ENCODE measurements at places on chromosomes 4 and X.

DNA sequence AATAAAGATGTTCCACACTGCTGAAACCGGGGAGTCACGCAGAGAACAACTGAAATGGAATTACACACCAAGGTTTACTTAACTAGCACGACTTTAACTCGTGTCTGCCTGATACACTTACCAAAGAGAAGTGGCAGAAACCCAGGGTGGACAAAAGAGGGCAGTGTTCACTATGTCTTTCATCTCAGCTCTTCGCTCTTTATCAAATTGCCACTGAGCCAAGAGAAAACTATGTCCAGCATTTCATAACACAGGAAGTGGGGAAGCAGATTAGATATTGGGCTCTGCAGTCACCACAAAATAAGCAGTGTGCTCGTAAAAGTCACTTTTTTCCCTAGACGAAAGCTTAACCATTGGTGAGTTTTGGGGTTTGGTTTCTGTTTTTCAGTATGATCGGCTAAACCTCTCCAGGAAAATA is 155.7 kb downstream of the CHIC2 start:
- DNase-seq = peak; percentile 16

DNA sequence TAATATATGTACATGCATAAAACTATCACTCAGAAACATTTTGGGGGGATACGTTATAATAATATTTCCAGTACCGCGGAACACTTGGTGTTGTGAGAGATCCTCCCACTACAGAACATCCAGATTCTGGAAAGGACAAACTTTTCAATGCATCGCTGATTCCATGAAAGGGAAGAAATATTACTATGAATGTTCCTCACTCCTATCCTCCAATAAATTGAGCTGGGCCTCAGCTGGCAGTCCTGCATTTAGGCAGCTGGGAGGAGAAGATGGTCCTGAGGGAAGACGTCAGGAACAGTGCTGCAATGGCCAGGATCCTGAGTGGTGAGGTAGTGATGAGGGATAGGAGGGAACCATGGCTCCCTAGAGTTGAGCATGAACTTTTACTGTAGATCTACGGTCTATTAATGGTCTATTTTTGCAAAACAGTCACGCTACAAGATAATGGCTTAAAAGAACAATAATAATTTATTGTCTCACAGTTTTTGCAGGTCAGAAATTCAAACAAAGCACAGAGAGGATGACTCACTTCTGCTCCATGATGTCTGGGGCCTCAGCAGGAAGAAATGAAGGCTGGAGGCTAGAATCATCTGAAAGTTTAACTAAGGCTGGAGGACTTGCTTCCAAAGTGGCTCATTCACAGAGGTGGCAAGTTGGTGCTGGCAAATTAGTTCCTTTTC is 538.1 kb downstream of the STIM2 start:
- DNase-seq = no peak

- DNase-seq = no peak
Observed at GRCh38 chr4:76426272-76426671, 5.3 kb upstream of the CCDC158 start.

- DNase-seq = no peak
Observed at GRCh38 chr4:15551740-15552446, 82.2 kb downstream of the CC2D2A start.

DNA sequence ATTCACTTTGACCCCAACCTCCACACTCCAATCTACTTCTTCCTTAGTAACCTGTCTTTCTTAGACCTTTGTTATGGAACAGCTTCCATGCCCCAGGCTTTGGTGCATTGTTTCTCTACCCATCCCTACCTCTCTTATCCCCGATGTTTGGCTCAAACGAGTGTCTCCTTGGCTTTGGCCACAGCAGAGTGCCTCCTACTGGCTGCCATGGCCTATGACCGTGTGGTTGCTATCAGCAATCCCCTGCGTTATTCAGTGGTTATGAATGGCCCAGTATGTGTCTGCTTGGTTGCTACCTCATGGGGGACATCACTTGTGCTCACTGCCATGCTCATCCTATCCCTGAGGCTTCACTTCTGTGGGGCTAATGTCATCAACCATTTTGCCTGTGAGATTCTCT is 344 bp downstream of the OR13H1 start:
- DNase-seq = no peak

GRCh38 chrX:149487292-149487691 is 17.8 kb downstream of the IDS start:
- DNase-seq = no peak

GRCh38 chr4:164550989-164551712 is 202.8 kb upstream of the SMIM31 start:
- DNase-seq = no peak

GRCh38 chr4:11149612-11150259 is 279.0 kb downstream of the HS3ST1 start:
- no peak for DNase-seq

DNA sequence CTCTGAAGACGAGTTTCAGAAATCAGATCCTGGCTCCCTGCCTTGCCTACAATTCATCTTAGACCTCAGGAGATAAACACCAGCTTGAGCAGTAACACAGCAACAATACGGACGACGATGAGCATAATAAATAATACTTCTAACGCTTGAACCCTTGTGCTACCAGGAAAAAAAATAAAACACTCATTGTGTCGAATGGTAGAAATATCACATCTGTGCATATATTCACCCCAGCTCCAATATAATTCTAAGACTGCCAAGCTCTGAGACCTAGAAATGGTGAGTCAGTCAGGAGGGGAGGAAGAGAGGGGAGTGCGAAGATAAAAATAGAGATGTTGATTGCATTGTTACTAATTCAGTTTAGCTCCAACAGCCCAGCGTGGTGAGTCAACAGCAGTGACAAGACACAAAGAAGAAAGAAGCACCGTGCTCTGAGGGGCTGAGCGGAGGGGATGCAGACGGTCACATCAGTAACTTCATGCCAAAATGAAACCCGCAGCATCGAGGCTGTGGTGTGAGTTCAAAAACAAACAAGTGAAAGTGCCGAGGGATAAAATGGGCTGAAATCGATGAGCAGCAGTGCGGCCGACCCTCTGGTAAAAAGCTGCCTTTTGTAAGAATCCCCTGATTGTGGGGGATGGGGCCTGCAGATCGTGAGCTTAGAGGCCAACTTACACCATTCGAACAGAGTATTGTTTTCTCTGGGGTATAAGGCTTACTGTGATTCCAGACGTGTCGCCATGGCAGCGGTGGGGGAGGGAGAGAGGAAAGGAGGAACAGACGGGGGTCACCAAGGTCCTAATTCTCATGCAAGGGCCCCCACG is 150.4 kb downstream of the MGST2 start:
- peak; percentile 66 for DNase-seq

- no peak for DNase-seq
Observed at GRCh38 chrX:150081076-150081475, 142.8 kb upstream of the EOLA2 start.

DNA sequence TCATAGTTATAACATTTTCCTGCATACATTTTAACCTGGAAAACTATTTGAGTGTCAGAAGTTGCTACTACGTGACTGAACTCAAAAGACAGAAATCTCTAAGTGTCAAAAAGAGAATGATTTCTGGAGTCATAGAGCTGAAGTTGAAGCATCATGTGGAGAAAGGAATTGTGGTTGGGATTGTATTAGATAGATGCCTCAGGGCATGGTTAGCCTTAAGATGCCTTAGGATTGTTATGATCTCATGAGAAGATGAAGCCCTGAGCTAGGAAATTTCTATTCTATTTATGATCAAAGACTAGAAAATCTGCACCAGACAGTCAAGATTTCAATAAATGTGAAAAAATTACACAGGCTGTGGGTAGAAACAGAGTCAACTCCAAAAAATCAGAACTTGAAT is 20.2 kb downstream of the EPGN start:
- DNase-seq = no peak

- DNase-seq = no peak
Observed at GRCh38 chrX:143648705-143649104, 12.8 kb upstream of the SLITRK4 start.

- no peak for DNase-seq
Observed at GRCh38 chr4:38323141-38323641, 340.8 kb upstream of the KLF3 start.

- DNase-seq = no peak
Observed at GRCh38 chr4:38313175-38313574, 350.8 kb upstream of the KLF3 start.

GRCh38 chrX:14015294-14015693 is 14.4 kb downstream of the GEMIN8 start:
- no peak for DNase-seq

GRCh38 chrX:25049357-25049756 is 33.6 kb upstream of the ARX start:
- DNase-seq = no peak
